Effector memory CD8-positive, alpha-beta T cell (primary cell): ENCODE measurements at places on chromosomes 6 and 20.

- H3K36me3 ChIP-seq = peaks cover 2% of the 10 kb centered on the region
- no peak for DNase-seq
- peaks cover 11% of the 10 kb centered on the region for H3K4me1 ChIP-seq
- H3K27ac ChIP-seq = no peak overlapping the region
- no peaks in the 10 kb centered on the region for H3K27me3 ChIP-seq
These were observed 127.5 kb downstream of the CDKAL1 start for GRCh38 chr6:20661721-20662120.

DNA sequence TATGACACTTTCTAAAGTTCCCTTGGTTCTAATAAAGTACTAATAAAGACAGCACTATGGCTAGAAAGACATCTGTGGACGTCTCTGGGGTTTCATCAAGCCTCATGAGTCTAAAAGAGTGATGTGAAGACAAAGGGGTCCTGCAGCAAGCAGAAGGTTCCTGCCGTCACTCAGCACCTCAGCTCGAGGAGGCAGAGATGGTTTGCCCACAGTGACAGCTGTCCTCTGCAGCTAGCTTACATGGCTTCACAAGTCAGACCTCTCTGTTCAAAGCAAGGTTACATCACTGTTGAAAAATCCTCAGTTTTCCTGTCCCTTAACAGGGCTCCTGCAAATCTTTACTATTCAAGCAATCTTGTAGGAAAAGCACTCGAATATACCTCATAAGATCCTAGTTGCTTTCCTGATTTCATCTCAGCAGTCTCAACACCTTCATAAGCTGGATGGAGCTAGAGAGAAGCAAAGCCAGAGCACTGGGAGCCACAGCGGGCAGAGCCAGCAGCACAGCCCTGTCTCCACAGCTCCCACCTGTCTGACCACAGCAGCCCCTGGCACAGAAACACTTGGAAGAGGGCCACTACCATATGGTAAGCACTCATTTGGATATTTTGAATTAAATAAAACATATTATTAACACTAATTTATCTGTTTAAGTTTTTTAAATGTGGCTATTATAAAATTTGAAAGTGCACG, 202.3 kb downstream of the GMDS start:
- peaks cover 15% of the 10 kb centered on the region for H3K4me1 ChIP-seq
- no peak overlapping the region for H3K4me3 ChIP-seq
- no peak for DNase-seq
- H3K27ac ChIP-seq = no peak overlapping the region
- no peaks in the 10 kb centered on the region for H3K36me3 ChIP-seq

GRCh38 chr6:35691027-35691824, 2.5 kb upstream of the FKBP5 start:
- peaks cover 12% of the 10 kb centered on the region for H3K4me1 ChIP-seq
- no peak overlapping the region for H3K27ac ChIP-seq
- no peak overlapping the region for H3K4me3 ChIP-seq
- no peaks in the 10 kb centered on the region for H3K36me3 ChIP-seq
- no peaks in the 10 kb centered on the region for H3K27me3 ChIP-seq

- H3K27me3 ChIP-seq = peaks cover 7% of the 10 kb centered on the region
- DNase-seq = no peak
- H3K4me1 ChIP-seq = no peaks in the 10 kb centered on the region
- H3K27ac ChIP-seq = no peak overlapping the region
These were observed 115.9 kb upstream of the DST start for GRCh38 chr6:56758553-56758952.

GRCh38 chr6:30965140-30965601, 18.3 kb upstream of the MUC21 start:
- peaks cover 9% of the 10 kb centered on the region for H3K27me3 ChIP-seq
- peak overlapping the region; percentile 50 for H3K4me3 ChIP-seq
- H3K27ac ChIP-seq = peak overlapping the region; percentile 15
- peaks cover 24% of the 10 kb centered on the region for H3K4me1 ChIP-seq
- DNase-seq = no peak

DNA sequence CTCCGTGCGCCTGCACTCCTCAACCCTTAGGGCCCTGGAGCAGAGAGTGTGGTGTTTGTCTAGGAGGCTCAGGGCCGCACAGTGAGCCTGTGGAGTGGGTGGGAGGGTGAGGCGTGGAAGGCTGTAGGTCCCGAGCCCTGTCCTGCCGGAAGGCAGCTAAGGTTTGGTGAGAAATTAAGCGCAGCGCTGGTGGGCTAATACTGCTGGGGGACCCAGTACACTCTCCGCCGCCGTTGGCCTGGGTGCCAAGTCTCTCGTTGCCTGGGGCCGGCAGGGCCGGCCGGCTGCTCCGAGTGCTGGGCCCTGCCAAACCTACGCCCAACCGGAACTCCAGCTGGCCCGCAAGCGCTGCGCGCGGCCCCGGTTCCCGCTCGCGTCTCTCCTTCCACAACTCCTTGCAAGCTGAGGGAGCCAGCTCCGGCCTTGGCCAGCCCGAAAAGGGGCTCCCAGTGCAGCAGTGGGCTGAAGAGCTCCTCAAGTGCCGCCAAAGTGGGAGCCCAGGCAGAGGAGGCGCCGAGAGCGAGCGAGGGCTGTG, 40.4 kb upstream of the MCUR1 start:
- H3K4me1 ChIP-seq = no peaks in the 10 kb centered on the region
- peaks cover 2% of the 10 kb centered on the region for H3K36me3 ChIP-seq
- peaks cover 59% of the 10 kb centered on the region for H3K27me3 ChIP-seq

GRCh38 chr20:2734899-2735298, 42.3 kb downstream of the EBF4 start:
- H3K27ac ChIP-seq = no peak overlapping the region
- no peak overlapping the region for H3K4me3 ChIP-seq
- no peak for DNase-seq
- peaks cover 3% of the 10 kb centered on the region for H3K36me3 ChIP-seq
- peaks cover 16% of the 10 kb centered on the region for H3K4me1 ChIP-seq

- H3K27me3 ChIP-seq = no peaks in the 10 kb centered on the region
- H3K36me3 ChIP-seq = peaks cover 29% of the 10 kb centered on the region
- H3K4me1 ChIP-seq = peaks cover 3% of the 10 kb centered on the region
- no peak for DNase-seq
- no peak overlapping the region for H3K4me3 ChIP-seq
These were observed 50.9 kb downstream of the BTBD9 start for GRCh38 chr6:38588631-38589366.

DNA sequence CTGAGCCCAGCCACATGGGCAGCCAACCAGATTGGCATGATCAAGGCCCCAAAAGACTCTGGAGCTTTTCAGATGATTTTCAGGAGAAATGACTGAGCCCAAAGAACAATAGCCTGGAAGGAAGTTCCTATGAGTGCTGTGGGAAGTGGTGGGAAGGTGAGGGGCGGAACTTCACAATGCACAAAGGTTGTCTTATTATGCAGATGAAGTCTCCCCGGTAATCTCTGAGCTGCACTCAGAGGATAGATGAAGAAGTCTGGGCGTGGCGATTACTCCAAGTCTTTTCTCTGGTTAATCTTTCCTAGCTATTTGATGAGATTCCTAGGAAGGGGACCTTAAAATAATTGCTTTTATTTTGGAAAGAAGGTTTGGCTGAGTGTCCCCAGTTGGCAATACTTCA, 36.9 kb downstream of the LBP start:
- no peaks in the 10 kb centered on the region for H3K4me1 ChIP-seq
- H3K4me3 ChIP-seq = no peak overlapping the region
- H3K36me3 ChIP-seq = peaks cover 3% of the 10 kb centered on the region
- H3K27me3 ChIP-seq = peaks cover 23% of the 10 kb centered on the region
- no peak overlapping the region for H3K27ac ChIP-seq

DNA sequence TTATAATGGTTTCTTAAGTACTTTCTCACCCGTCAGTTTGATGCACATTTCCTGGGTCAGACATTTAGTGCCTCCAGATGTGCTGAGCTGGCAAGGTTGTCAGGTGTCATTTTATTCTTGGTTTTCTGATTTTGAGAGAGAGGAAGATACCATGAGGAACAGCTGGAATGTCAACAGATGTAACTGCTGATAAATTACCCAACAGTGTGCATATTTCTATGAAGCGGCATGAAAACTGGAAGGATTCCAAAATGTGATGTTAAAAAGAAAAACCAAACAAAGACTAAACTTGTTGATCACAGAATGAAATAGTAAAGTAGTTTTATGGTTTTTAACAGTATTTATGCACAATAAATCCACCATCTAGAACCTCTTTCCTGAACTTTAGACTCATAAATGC, 447.3 kb downstream of the HDGFL1 start:
- DNase-seq = no peak
- no peaks in the 10 kb centered on the region for H3K36me3 ChIP-seq
- no peak overlapping the region for H3K27ac ChIP-seq
- no peak overlapping the region for H3K4me3 ChIP-seq
- no peaks in the 10 kb centered on the region for H3K4me1 ChIP-seq

DNA sequence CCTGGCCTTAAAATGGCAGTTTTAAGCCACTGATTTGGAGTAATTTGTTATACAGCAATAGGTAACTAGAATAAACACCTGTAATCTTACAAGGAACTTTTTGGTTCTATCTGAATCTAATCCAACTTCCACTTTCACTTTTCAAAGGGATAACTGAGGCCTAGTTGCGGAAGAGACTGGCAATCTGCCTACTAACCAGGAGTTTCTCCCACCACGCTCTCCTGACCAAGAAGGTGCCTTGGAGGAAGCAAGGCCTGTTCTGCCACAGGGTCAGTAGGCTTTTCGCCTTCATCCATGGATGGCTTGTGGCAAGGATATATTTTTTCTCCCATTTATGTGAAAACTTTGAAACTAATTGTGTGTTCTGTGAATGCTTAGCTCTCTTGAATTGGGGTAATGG, 12.9 kb upstream of the MYBL2 start:
- H3K4me1 ChIP-seq = peaks cover 11% of the 10 kb centered on the region
- H3K27me3 ChIP-seq = no peaks in the 10 kb centered on the region

DNA sequence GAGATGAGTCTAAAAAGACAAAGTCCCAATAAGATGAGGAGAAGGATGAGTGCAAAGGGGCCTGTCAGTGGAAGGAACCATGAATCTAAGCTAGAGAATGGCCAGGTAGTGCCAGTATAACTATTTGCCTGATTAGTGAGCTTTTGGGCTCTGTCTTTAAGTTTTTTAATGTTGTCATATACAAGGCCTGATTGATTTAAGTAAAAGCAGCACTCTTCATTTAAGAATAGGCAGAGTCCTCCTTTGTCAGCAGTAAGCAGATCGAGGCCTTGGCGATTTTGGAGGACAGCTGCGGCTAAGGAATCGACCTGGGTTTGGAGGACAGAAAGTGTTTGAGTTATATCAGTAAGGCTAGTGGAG, 753.4 kb upstream of the ADGRB3 start:
- no peaks in the 10 kb centered on the region for H3K36me3 ChIP-seq
- no peaks in the 10 kb centered on the region for H3K4me1 ChIP-seq
- H3K4me3 ChIP-seq = no peak overlapping the region
- DNase-seq = no peak
- no peaks in the 10 kb centered on the region for H3K27me3 ChIP-seq
- H3K27ac ChIP-seq = no peak overlapping the region
